Iris pigment epithelial cell (primary cell): ENCODE measurements at places on chromosomes 4 and X.
A peak's percentile ranks its signal among the peaks of the same experiment; 100 is the strongest.

- no peak for DNase-seq
Measured at GRCh38 chrX:150436195-150436594, 73.1 kb downstream of the MAMLD1 start.

DNA sequence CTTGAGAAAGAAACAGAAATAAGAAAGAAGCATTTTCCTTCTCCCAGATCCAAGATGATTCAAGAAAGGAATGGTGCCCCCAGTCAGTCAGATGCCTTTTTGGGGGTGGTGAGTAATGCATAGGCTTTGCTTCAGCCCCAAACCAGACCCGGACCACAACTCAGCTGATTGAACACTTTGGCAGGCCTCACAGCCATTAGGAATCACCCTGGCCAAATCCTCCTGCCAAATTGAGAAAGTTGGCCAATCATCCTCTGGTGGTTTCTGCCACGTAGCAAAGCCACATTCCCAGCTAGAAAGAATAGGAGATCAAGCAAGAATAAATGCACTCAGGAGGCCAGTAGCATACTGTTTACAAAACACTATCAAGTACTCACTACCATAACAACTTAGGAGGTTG, 33.7 kb downstream of the FRMD7 start:
- peak; percentile 9 for DNase-seq

DNA sequence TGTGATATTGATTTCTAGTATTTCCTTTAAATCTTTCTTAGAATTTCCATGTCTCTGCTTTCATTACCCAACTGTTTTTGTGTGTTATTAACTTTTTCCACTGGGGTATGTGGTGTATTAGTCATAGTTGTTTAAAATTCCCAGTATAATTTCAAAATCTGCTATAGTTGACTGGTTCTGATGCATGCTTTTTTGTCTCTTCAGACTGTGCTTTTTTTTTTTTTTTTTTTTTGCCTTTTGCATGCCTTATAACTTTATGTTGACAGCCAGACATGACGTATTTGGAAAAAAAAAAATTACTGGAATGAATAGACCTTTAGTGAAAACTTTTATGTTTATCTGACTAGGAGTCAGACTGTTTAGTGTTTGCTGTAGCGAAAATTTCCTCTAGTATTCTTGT, 580.4 kb downstream of the ANKRD50 start:
- DNase-seq: peak; percentile 75

- DNase-seq: peak; percentile 48
Measured at GRCh38 chr4:174763454-174764104, 65.5 kb downstream of the GLRA3 start.

DNA sequence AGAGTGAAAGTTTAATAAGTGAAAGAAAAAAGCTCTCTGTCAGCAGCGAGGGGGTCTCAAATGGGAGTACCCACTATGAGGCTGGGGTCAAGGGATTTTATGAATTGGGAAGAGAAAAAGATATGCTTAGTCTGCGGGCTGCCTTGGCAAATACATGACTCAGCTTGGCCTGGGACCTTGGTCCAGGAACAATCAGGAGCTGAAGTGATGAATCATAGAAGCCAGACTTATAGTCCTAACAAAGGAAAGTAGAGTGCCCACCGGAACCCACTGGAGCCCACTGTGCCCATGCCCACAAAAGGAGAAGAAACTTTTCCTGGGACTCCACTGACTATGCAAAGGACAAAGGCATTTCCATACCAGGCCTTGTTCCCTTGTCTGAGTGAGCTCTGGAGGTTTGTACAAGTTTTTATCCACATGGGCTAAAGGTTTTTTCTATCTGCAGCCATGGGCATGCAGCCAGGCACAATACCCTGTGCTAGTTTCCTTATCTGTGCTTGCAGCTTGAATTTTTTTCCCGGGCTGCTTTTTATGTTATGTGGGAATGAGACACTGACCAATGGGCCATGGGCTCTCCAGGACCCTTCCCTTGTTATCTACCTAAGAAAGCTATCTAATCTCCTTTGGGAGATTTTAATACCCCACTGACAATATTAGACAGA, 201.7 kb downstream of the FAM133A start:
- peak; percentile 5 for DNase-seq
